ENCODE measurements at places on chromosomes 5 and 9. TPM values are rescaled to one million over a fixed set of nuclear protein-coding genes. Genes with fewer than 3 reads are reported as not detected.

The CARD9 gene
- 1.6 TPM for total RNA-seq

DNA sequence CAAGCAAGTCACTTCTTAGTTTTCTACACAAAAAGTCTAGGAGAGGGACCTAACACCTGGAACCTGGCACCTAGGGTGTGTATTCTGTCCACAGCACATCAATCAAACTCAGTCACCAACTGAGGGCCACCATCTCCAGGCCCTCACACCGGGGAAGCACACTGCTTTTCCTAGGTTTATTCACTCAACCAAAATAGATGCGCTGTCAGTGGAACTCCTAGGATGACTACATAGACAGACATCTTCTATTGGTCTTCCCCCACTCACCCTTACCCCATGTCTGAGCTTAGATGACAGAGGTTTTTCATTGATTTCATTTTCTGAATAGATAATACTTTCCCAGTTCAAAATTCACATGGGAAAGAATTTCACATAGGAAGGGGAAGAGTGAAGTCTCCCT is 59.2 kb downstream of the RNF130 start:
- DNase-seq, result no peak

DNA sequence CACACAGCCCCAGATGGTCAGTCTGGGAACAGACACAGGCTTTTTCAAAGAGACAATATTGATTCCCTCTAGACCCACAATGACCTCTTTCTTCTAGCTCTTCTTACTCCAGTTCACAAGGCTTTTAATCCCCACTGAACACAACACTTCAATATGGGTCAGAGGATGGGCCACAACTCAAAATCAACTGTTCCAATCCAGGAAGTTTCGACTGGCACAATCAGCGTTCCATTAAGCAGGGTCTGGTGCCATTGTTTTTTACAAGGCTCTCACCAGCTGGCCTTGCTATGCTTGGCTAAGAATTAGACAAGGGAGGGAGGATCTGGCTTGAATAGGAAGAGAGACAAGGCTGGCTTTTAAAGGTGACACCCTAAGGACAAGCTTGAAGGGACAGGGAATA is 199.4 kb upstream of the SLC24A2 start:
- DNase-seq, result no peak

- no peak for DNase-seq
Observed at GRCh38 chr9:137313956-137314560, 12.0 kb upstream of the NRARP start.

DNA sequence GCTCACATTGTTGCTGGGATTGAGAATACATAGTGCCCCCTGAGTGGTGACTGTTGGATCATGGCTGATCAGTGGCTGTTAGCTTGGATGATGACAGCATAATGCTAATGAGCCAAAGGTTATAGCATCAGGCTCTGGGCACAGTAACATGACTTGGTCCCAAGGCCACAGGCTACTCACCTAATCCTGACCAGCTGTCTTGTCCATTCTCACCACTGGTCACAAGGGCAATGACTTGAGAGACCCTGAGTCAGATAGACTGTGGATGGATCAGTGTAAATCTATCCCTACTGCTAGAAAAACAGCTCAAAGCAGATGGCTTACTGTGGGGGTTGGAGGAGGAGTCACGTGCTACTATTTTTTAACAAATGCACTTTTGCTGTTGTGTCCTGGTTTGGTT is 74.7 kb downstream of the AOPEP start:
- no peak for DNase-seq

DNA sequence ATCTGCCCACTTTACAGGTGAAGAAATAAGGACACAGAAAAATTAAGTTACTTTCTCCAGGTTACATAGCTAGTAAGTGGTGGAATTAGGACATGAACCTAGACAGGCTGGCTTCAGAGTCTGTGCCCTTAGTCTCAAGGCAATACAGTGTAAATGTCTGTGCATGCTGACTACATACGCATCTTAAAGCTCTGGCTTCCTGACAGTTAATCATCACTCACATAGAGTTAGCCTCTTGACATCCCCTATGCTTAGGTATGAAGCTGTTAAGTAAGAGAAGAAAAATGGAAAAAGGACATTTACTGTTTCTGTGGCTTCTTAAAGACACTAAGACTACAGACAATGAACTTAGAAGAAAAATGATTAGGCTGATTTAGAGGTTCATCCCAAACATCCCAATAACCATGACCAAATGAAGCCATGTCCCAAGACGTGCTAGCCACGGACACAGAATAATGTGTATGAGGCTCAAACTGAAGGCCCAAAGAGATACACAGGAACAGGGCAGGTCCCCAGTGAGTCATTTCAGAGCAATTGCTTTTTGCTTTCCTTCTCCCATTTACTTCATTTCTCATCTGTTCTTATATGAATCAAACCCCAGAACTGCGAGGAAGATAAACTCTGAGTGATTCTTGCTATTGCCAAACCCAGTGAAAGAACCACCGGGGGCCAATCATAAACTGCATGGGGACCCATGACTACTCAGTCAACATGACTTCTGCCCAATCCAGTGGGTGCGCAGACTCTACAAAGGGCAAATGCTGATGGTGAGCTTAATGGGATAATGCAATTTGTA is 100.0 kb upstream of the IFNK start:
- no peak for DNase-seq

- DNase-seq, result no peak
Observed at GRCh38 chr5:4862500-4862899, 277.6 kb upstream of the ADAMTS16 start.

- peak; percentile 25 for DNase-seq
Observed at GRCh38 chr9:137619240-137620047, 639 bp downstream of the EHMT1 start.

DNA sequence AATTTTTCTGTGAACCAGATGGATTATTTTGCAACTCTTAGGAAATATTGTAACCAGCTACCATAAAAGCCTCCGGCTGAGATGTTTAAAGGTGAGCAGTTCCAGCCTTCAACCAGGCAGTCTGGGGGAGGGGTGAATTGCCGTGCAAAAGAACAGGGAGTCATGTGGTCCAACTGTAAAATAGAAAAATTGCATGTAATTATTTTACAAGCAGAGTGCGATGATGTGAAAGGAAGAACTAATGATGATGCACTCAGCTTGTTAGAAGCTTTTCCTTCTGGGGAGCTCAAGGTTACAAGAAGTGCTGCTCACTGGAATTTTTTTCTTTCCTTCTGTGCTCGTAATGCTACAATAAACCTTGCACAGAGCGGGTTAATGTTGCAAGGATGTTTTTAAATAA is 188.7 kb upstream of the ITGA1 start:
- DNase-seq, result no peak

Data from naive thymus-derived CD4-positive, alpha-beta T cell (primary cell).